AG08396 (cell line): ENCODE measurements at places on chromosomes 7 and 10.

DNA sequence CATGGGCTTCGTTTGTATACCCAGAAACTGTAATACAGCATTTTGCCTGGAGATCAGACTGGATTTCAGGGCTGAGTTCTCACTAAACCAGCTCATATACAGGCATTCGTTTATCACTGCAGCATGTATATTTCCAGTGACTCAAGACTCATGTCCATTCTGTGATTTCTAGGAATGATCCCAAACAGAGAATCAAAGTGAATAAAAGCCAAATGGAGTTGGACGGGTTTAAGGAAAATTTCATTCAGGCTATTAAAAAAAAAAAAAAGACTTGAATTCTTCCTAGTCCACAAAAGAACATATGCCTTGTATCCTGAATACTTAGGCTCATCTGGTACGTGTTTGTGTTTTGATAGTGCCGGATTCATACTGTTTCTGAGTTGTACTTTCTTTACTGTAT lies 46.8 kb downstream of the TET1 start:
- no peak for DNase-seq

- no peak for DNase-seq
Observed at GRCh38 chr10:88067737-88068136, 204.3 kb downstream of the PTEN start.

DNA sequence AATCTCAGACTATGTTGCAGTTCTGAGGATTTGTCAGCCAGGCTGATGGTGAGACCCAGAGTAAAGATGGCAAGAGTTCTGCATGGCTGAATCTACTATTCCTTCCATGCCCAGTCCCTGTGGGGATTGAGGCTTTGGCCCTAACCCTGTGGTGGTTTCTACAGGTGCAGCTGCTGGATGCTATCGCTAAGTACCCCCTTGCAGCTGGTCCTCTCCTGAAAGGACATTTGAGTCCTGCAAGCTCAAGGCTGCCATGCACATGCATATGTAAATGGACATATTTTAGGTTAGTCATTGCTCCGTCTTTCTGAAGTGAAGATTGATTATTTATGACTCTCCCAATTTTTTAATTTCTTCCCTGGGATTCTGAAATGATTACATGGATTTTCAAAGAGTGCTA lies 1122.2 kb upstream of the CELF2 start:
- no peak for DNase-seq

DNA sequence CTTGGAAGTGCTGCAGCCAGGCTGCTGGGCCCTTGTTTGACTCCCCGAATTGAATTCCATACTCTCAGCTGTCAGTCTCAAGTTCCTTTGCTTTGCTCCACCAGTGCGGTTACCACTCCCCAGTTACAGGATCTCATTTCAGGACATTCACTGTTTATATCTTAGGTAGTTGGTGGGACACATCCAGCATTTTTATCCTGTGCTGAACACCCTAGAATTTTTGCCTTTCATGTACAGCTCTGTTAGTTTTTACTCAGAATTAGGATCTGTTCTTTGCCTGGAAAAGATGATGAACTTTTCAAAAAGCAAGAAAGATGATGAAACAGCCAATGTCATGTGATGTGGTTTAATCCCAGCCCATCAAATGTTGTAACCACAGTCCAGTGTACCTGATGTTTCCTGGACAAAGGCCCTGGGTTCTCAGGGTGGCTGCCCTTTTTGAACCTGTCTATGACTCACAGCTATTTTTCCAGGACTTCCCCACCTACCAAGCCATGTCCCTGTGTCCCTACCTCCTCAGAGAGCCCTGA lies 149.7 kb downstream of the NOC3L start:
- DNase-seq = no peak

- no peak for DNase-seq
Observed at GRCh38 chr10:62000726-62001125, 99.2 kb downstream of the ARID5B start.

- no peak for DNase-seq
Observed at GRCh38 chr7:610531-611280, 91.1 kb upstream of the PDGFA start.

DNA sequence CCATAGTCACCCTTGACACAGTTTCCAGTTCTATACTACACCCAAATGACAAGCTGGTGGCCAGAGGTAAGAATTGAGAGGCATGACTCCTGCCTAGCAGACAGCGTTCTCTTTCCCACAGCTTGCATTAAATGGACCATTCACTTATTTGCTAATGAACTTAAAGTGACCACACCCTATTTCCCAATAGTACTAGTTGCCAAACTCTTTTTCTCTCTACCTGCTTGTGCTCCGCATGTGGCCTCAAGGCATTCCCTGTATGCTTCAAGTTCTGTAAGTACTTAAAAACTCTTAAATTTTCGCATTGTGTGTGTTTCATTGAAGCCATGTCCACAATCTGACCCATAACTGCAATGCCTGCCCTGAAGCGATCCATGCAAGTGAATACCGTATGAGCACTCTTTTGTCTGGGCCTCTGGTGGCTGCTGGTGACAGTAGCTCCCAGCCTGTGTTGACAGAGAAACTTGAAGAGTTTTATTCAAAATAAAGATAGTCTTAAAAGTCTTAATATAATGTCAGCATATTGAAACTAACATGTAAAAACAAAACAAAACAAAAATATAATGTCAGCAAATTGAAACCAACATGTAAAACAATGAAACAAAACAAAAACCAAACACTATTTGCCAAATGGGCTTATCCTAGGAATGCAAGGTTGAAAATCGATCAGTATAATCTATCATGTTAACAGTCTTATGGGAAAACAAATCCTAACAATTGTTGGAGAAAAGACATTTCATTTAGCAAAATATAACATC lies 73.6 kb downstream of the CCSER2 start:
- no peak for DNase-seq

GRCh38 chr10:121284936-121285335 lies 313.3 kb downstream of the FGFR2 start:
- no peak for DNase-seq

DNA sequence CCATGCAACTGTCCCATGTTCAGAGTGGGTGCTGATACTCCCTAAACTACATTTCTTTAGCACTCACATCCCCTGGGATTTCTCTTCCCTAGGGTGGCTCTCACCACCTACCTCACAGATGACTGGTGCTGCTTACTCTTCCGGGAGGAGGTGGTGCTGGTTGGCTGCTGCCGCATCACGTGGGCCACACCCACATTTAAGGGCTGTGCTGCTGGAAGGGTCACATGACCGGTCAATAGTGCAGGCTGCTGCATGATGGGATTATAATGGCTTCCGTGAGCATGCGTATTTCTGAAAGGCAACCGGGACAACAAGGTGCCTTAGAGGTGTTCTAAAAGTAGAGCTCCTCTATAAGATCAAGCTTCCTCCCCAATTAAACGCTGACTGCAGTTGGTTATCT lies 76.8 kb downstream of the CLEC2L start:
- no peak for DNase-seq

- DNase-seq = no peak
Observed at GRCh38 chr7:34277016-34277802, 371.9 kb downstream of the BMPER start.

GRCh38 chr7:44636041-44636584 lies 29.7 kb downstream of the OGDH start:
- DNase-seq = no peak

DNA sequence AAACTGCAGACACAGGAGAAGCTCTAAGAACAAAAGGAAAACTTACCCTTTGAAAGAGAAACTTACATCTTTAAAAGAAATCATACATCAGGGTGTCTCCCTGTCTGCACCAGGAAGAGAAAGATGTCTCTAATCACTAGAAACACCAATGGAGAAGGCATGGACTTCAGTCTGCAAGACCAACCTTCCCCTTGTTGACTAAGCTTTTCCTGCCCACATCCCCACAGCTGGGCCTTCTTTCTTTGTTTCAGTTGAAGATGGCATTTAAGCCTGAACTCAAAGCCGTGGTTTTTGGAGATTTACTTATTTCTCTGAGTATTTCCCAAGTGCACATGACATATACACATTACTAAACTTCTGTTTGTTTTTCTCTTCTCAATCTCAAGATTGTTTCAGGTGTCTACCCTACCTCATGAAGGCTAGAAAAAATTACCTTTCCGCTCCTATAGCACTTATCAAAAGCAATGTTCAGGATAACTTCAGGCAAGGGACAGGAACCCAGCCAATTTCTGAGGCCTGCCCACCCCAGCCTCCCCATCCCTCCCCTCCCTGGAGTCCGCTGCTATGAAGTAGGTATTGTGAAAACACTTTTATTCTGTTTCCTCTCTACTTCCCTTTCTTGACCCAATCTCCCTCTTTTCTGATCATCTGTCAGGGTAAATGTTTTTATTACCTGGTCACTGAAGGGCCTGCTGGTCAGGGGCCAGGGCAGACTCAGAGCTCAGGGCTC lies 2.8 kb upstream of the SLC29A3 start:
- no peak for DNase-seq

DNA sequence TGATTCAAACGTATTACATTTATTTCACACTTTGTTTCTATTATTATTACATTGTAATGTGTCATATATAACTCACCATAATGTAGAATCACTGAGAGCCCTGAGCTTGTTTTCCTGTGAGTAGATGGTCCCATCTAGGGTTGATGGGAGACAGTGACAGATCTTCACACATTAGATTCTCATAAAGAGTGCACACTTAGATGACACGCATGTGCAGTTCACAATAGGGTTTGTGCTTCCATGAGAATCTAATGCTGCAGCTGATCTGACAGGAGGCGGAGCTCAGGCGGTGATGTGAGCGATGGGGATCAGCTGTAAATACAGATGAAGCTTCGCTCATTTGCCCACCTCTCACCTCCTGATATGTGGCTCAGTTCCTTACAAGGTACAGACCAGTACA lies 36.1 kb downstream of the BMPER start:
- no peak for DNase-seq

- DNase-seq = no peak
Observed at GRCh38 chr7:29421010-29421956, 142.4 kb upstream of the PRR15 start.

- DNase-seq = no peak
Observed at GRCh38 chr7:73824986-73825385, 5.8 kb upstream of the CLDN4 start.

- DNase-seq = no peak
Observed at GRCh38 chr7:36625247-36625646, 99.0 kb downstream of the AOAH start.

- peak; percentile 13 for DNase-seq
Observed at GRCh38 chr10:93680412-93681047, 21.9 kb downstream of the FRA10AC1 start.

- no peak for DNase-seq
Observed at GRCh38 chr10:71460615-71461014, 63.9 kb downstream of the CDH23 start.

DNA sequence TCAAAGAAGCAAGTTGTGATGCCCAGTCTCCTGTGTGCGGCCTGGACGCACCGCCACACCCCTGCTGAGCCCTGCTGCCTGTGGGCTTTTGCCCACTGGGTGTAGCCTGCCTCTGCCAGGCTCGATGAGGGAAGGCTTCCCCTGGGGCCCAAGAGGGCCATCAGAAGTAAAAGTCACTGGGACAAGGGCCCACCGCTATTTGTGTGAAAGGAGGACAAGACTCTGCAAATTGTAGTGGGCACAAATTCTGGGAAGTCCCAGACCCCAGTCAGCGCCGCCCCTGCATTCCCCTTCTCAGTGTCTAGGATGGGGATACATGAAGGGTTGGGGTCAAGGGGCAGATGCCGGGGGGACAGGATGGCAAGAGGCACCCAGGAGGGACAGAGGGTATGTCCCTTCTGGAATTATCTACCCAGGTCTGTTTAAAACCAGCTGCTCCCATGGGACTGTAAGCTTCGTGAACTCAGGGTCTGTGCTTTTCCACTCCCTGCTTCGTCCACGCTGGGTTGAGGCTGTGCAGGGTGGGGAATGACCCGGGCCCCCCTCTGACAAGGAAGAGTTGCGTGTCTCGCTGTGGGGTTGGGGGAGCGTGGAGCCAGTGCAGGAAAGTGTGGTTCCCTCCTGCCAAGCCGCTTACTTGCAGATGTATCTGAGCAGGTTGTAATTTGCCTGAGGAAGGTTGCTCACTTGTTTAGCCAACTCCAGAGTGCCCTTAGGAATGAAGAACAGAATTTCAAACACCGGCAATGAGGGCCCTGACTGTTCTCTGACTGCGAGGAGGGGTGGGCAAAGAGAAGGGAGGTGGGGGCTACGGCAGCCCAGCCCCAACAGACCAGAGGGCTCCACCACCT lies 147.2 kb downstream of the MAPK8 start:
- peak; percentile 1 for DNase-seq

DNA sequence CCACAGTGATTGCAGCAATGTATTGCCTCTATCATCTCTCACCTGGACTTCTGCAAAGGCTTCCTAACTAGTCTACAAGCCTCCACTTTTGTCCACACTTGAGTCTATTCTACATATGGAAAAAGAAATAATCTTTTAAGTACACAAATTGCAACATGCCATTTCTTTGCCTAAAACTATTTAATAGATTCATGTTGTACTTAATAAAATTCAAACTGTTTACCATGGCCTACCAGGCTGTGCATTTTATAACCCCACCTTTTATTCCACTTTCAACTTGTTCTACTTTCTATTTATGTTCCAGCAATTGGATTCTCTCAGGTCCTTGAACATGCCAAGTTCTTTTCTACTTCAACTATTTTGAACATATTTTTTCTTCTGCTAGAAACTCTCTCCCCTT lies 128.7 kb downstream of the GPR85 start:
- no peak for DNase-seq

- DNase-seq = no peak
Observed at GRCh38 chr7:156196649-156197048, 384.4 kb upstream of the SHH start.

GRCh38 chr7:45986355-45987298 lies 65.6 kb upstream of the IGFBP3 start:
- DNase-seq = no peak

GRCh38 chr10:71392292-71392691 lies 4.4 kb upstream of the CDH23 start:
- no peak for DNase-seq

GRCh38 chr7:1973321-1974251 lies 259.2 kb downstream of the MAD1L1 start:
- no peak for DNase-seq

DNA sequence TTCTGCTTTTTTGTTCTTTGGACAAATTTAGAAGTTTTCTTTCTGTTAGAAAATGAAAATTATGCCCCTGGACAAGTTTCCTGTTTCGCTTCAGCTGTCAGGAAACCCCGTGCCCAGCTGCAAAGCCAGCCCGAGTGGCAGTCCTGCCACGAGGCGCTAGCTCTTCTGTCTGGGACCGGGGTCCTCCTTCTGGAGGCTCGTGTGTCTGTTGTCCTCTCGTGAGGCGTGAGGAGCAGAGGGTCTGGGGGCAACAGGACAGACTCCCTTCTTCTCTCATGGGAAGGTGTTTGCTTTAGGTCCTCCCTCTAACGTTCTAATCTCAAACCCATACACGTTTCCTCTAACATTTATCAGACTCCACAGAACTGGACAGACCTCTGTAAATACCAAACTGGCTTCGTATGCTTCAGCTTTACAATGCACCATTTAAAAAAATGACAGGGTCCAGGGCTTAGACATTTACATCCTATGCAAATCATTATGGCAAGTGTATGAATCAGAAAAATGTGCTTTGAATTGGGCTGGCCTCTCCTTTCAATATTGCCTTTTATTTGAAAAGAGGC lies 184.5 kb upstream of the SHH start:
- no peak for DNase-seq

- DNase-seq = no peak
Observed at GRCh38 chr7:17934094-17934493, 6.2 kb downstream of the SNX13 start.

GRCh38 chr10:3331690-3332230 lies 159.2 kb upstream of the PITRM1 start:
- no peak for DNase-seq

GRCh38 chr7:30330134-30331111 lies 46.0 kb downstream of the ZNRF2 start:
- no peak for DNase-seq
